ENCODE measurements at places on chromosomes 3 and 15.
A peak's percentile ranks its signal among the peaks of the same experiment; 100 is the strongest.

DNA sequence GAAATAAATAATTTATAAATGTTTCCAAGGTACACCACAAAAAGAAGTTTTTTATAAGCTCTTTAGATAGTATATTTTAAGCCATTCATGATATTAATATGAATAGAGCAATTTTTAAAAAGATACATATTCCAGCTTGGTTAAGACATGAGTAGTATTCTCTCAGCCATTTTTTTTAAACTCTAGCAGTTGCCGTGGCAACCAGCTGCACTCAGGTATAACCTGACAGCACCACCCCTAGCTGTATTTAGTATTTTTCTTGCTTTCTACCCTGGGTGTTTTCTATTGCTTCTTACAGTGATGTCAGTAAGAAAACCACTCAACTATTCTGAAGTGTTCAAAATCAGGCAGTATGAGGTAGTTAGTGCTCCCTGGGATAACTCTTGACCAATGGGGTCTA is 496.3 kb upstream of the CNTN3 start:
- ATAC-seq = no peak

DNA sequence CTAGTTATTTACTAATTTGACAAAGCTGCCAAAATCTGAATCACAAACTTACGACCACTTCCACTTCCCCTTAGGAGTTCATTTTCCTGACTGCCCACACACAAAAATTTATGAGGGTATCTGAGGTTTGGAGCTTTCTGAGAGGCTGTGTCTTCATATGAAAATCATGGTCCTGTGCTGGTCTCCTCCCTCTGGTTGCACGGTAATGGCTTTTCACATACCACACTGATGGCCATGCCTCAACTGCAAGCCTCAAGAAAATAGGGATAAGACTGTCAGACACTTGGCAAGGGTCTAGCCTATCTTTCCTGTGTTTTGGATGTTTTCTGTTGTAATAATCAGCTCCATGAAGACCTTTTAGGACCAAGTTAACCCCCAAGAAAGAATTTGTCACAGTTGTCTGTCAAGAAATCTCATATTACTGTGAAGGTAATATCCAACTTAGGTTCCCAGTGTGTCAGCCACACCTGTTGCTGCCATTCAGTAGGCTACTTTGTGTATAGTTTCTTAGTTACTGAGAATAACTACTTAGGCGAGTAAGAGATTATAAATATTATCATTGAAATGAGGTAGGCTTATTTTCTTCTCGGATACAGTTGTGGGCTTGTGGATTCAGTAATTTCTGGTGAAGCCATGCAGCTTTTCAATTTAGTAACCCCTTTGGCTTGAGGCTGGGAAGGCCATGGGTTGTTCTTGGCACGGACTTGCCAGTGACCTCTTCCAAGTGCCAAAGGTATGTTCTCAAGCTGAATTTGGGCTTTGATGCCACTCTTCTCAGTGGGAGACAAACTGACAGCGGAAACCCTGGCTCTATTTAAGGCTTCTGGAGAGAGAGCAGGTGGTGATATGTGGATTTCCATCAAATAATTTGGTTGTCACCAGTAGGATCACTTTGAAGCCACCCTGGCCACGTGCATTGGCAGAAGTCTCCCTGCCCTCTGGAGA is 101.1 kb downstream of the RYR3 start:
- ATAC-seq = no peak

- no peak for ATAC-seq
Measured at GRCh38 chr3:99781761-99782160, 35.9 kb upstream of the CMSS1 start.

DNA sequence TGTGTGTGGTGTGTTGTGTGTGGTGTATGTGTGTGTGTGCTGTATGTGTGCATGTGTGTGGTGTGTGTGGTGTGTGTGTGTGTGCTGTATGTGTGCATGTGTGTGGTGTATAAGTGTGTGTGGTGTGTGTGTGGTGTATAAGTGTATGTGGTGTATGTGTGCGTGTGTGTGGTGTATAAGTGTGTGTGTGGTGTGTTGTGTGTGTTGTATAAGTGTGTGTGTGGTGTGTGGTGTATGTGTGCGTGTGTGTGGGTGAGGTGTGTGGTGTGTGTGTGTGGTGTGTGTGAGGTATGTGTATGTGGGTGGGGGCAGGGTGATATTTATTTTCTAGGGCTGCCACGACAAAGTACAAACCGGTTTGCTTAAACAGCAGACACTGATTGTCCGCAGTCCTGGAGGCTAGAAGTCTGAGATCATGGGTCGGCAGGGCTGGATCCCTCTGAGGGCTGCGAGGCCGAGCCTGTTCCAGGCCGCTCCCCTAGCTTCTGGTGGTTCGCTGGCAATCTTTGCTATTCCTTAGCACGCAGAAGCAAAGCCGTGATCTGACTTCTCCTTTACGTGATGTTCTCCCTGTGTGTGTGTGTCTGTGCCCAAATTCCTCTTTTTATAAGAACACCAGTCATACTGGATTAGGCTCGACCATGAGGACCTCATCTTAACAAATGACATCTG is 160.2 kb downstream of the XXYLT1 start:
- ATAC-seq = no peak

- no peak for ATAC-seq
Measured at GRCh38 chr15:100784493-100785180, 95.0 kb upstream of the ALDH1A3 start.

DNA sequence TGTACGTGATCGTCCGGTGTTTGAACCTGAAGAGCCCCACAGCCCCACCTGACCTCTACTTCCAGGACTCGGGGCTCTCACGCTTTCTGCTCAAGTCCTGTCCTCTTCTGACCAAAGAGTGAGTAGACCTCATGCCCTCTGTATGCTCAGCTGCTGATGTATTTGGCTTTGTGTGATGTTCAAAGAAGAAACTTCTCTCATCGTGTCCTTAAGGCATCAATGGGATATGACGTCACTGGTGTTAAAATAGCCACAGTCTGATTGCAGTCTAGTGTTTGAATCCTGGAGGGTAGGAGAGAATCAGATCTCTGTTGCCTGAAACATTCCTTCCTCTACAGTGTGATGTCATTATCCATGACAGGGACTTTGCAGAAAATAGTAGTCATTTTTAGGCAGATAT is 28.1 kb downstream of the ABHD2 start:
- no peak for ATAC-seq

- peak; percentile 75 for ATAC-seq
Measured at GRCh38 chr15:91224755-91225380, 124.8 kb downstream of the SV2B start.

- no peak for ATAC-seq
Measured at GRCh38 chr15:59028387-59028955, 41.0 kb downstream of the RNF111 start.

DNA sequence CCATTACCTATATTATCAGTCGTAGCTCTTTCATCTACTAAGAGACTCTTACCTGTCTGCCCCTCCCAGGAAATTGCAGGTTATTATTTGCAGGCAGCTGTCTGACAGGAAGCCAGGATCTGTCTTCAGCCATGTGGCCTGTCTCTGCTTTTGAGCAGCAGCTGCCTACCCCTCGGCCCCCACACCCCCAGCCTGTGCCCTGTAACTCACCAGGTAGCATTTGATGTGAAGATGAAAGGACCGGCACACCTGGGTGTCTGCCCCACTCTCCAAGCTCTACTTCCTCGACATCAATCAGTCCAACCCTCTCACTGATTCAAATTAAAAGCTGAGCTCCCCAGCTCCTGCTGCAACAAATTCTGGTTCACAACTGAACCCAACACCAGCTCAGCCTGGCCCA is 197.2 kb upstream of the CTNNB1 start:
- no peak for ATAC-seq

DNA sequence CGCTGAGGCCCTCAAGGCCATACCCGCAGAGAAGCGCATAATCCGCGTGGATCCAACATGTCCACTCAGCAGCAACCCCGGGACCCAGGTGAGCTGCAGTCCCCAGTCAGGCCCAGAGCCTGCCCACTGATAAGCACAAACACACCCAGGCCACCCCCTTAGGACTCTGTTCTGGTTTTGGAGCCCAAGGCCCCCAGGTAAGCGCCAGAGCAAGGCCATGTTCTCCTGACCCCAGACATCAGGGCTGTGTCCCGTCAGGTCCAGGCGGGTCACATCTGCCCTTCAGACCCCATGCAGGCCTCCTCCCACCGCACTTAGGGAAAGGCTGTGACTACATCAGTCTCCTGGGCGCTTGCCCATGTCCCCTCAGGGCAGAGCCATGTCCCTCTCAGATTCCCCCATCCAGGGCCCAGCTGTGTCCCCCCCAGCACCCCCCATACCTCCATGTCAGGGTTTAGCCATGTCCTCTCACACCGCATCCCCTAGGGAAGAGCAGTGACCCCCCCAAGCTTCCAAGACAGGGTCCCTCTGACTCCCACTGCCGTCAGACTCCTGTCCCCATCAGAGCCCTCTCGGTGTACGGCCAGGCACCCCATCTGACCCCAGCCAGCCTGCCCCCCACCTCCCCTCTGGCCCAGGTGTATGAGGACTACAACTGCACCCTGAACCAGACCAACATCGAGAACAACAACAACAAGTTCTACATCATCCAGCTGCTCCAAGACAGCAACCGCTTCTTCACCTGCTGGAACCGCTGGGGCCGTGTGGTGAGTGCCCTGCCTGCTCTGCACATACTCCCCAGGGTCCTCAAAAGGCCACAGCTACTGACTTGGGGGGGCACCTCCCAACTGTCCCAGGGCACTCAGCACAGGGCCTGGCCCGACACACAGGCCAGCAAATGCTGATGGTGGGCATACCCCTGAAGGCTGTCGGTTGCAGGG is 1.6 kb downstream of the PARP3 start:
- ATAC-seq = no peak

DNA sequence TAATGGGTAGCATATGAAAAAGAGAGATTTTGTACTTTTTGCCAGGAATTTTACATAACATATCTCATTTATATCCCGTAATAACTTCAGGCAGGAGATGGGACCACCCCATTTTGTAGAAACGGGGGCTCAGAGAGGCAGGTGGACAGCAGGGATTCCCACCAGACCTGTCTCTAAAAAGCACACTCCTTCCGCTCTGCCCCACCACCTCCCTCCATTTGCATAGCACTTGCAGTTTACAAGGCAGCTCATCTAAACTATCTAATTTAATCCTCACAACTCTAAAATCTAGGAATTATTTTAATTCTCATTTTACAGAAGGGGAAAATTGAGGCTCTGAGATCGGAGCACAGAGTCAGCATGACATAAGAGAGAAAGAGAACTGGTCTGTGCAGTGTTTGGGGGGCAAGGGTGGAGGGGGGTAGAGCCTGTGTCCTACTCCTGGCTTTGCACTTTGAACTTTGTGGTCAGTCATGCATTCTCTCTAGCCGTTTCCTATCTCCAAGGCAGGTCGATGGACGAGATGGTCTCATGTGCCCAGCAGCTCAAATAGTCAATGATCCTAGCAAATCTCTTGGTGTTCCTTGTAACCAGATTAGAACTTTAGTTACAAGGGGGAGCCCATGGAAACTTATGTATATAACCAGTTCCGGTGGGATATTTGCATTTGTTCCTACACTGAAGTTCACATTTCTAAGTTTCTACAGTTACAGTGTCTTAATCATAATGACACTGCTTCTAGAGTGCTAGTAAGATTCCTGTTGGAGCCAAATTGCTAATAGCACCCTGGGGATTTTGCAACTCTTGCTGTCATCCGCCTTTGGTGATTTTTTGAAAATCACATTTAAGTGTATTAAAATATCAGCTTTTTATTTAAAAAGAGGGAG is 18.6 kb downstream of the CRYGS start:
- ATAC-seq = no peak

DNA sequence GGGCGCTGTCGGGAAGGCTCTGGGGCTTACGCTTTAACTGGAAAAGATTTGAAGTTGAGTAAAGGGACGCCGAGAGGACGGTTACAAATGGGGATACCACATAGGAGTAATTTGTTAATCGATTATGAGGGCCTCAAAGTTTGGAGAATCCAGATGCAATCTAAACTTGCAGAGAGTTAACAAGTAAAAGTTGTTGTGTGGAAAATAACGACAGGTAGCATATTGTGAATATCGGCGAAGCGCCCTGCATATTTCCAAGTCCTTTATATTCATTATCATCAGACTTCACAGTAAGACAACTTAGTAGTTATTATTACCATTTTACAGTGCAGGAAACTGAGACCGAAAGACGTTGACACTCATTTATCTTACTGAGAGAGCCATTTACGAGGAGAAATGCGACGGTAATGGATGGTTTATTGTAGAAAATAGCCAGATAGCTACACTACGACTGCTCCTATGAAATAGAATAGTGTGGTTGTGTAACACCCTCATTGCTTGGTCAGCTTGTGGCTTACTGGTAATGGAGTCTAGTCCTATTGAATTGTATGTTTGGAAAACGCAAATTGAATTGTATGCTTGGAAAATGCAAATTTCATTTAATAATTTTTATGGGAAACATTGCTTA is 700 bp downstream of the MKRN2 start:
- no peak for ATAC-seq

All from SK-N-SH treated with all-trans-retinoic acid at 6 μM for 48 hours (cell line).